Vagina (tissue), 2 donors: ENCODE measurements at places on chromosomes 1 and 21.
A peak's percentile ranks its signal among the peaks of the same experiment; 100 is the strongest.

GRCh38 chr1:151447696-151448095 lies 11.6 kb downstream of the POGZ start:
- no peak for DNase-seq

GRCh38 chr21:37871121-37871862 lies 45.0 kb downstream of the KCNJ6 start:
- DNase-seq: no peak

DNA sequence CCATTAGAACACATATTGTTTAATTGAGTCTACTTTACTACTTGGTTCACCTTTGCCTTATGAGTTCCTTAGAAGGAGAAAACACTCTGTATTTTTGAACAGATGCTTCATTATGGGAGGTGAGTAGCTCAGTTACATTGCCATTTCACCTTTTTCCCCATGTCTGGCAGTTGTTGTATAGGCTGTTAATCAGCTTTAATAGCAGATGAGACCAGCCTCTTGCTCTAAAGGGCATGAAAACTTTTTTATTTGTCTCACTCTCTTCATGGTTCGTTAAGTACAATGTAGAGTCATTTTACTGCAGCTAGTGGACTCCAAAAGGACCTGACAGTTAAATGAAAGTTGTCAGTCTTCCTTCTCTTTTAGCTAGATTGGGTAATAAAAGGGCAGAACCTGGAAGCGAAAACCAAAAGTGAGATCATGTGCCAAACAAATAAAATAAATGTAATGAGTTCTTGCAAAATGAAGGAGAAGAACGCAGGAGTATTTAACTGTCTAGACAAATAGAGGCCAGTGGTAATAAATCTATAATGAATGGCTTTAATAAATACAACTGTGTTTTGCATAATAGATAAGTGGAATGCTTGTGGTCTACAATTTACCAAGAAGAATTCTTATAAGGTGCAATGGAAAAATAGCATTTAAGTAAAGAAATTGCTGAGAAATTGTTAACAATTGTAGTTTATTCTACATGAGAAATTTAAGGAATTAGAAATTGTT lies 180.0 kb upstream of the NEGR1 start:
- DNase-seq: no peak

- DNase-seq: no peak
Observed at GRCh38 chr21:39373634-39374033, 24.7 kb upstream of the HMGN1 start.

DNA sequence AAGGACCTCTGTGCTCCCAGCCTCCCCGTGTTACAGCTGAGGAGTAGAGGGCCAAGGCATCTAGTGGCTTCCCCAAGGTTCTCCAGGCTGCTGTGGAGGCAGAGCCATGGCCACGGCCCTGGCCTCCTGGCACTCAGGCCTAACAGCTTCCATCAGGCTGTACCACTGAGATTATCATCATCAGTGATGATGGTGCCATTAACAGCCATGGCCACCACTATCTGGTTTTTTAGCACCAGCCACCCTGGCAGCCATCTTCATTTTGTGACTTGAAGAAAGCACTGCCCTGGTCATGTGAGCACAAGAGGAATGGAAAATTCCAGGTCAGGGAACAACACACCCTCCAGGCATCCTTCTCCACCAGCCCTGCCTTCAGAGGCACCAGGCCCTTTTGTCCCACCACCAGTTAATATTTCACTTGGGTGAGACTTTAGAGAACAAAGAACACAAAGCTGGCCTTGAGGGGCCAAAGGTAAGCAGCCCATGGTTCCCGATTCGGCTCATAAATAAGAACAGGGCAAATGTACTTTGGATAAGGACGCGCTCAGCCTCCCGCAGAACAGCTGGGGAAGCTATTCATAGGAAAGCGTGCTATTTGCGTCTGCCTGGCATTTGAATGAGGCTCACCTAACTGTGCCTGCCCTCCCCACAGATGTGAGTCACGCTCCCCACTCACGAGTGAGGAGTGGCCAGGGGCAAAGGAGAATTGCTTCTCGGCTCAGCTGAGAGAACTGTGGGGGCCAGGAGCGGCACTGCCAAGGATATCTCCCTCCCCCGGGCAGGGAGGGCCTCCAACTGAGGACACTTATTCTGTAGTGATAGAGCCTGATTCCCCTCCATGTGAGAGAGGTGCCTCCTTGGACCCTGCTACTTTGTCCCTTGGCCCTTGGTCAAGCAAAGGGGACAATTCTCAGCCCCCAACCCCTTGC lies 95.6 kb downstream of the CD58 start:
- no peak for DNase-seq

- no peak for DNase-seq
Observed at GRCh38 chr1:65235867-65236805, 73.2 kb upstream of the DNAJC6 start.

DNA sequence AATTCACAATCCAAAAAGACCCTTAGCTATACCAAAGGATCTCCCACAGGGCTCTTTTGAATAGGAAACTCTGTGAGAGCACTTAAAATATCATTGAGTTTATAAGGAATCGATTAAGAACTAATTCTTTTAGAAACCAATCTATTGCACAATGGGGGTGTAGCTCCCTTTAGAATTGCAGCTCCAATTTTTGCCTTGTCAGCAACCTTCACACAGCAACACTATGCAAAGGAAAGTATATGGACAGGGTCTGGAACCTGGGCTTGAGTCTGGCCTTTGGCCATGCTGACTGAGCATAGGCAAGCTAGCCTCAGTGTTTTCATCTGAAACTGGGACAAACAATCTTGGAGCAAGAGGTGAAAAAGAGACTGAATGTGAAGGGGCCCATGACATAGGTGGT lies 17.2 kb upstream of the FAM78B start:
- peak; percentile 11 for DNase-seq

GRCh38 chr1:76266762-76267161 lies 192.2 kb downstream of the ST6GALNAC3 start:
- no peak for DNase-seq

DNA sequence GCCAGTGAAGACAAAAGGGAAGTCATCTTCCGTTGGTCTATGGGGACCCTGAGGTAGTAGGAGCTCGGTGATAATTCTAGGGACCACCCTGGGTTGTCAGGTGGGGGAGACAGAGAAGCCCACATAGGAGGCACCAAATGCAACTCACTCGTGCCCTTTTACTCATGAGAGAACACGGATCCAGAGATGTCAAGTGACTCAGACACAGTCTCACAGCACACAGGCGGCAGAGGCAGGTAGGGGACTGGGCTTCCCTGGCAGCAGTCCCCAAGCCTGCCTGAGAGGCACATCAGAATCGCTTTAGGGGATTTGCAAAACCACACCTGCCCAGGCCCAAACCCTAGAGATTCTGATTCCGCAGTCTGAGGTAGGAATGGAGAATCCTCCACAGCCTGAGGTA lies 31.3 kb upstream of the RUNX3 start:
- no peak for DNase-seq

DNA sequence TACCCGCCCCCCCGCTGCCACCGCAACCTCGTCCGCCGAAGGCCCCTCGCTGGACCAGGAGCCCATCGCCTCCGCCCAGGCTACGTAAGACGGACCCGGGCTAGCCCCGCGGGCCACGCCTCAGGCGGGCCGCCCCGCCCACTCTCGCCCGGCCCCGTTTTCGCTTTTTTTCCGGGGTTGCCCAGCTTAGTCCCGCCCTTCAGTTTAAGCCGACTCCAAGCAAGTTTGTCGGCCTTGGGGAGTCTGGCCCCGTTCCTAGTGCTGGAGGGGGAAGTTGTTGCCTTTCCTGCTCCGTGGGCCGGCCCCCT lies 3.0 kb downstream of the RUSC1 start:
- no peak for DNase-seq

GRCh38 chr1:153642161-153642560 lies 8.3 kb downstream of the CHTOP start:
- no peak for DNase-seq

DNA sequence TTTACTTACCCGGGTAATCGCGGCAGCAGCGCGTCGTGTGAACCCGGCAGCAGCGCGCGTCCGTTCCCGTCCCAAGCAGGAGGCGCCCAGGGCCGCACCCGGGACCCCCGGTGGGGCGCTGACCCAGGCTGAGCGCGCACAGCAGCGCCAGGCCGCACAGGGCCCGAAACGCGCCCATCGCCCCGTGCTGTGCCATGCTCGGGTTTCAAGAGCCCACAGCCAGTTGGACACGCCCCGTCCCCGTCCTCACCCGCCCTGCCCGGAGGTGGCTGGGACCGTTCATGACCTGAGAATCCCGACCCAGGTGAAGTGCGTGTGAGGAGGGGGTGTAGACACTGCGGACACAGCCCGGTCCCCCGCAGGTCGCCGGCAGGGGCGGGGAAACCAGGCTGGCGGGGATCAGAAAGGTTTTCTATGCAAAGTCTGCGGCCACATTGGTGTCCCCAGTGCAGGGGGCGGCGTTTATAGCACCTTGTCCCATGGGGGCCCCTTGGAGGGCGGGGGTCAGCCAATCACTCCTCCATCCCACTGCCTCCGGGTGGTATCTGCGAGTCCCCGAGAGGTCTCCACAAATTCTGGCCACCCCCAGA lies at the start of gene TNFRSF18:
TSS of gene TNFRSF18 (minus strand) at position 217 of the 590 bp plus-strand sequence. CDS start at position 196, 21 bp downstream.
- DNase-seq: no peak

- DNase-seq: no peak
Observed at GRCh38 chr1:48017716-48018115, 20.5 kb upstream of the TRABD2B start.

DNA sequence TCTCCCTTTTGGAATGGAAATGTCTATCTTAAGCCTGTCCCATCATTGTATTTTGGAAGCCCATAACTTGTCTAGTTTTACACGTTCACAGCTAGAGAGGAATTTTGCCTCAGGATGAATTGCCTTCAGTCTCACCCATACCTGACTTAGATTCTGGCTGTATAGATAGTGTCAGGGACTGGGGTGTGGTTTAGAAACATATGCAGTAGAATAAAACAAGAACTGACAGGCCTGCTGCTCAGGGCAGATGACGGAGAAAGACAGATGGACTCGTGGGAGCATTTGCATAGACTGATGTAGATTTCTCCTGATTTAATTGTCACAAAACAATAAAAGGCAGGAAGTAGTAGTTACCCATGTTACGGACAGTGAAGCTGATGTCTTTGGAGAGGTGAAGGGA lies 166.7 kb downstream of the UCK2 start:
- DNase-seq: no peak

GRCh38 chr1:230079199-230080024 lies 12.4 kb downstream of the GALNT2 start:
- no peak for DNase-seq

GRCh38 chr1:21319447-21320407 lies 29.5 kb upstream of the ECE1 start:
- no peak for DNase-seq

GRCh38 chr21:35329940-35330660 lies 281.0 kb upstream of the RUNX1 start:
- DNase-seq: no peak

DNA sequence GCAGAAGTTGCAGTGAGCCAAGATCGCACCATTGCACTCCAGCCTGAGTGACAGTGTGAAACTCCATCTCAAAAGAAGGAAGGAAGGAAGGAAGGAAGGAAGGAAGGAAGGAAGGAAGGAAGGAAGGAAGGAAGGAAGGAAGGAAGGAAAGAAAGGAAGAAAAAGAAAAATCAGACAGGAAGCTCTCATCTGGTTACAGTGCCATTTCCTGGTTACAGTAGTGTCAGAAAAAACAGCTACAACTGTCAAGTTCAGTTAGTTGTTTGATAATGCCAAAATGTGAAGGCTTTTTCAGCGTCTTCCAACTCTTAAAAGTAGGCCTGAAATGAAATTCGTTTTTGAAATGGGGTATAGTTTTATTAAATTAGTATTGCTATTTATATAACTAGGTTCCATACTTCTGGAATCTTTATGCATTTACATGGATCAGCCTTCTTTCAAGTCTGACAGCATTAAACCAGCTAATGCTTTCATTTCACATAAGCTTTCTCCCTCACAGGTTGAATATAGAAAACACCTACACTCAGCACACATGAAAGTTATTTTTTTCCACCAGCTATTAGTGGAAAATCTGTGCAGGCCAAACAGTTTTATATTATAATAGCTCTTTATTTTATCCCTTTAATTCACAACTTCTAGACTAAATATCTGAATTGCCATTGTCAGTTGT lies 21.2 kb downstream of the PTPN22 start:
- no peak for DNase-seq

- no peak for DNase-seq
Observed at GRCh38 chr1:37814252-37814651, 6.2 kb upstream of the YRDC start.

GRCh38 chr1:17568014-17568900 lies 28.8 kb downstream of the ARHGEF10L start:
- DNase-seq: no peak

DNA sequence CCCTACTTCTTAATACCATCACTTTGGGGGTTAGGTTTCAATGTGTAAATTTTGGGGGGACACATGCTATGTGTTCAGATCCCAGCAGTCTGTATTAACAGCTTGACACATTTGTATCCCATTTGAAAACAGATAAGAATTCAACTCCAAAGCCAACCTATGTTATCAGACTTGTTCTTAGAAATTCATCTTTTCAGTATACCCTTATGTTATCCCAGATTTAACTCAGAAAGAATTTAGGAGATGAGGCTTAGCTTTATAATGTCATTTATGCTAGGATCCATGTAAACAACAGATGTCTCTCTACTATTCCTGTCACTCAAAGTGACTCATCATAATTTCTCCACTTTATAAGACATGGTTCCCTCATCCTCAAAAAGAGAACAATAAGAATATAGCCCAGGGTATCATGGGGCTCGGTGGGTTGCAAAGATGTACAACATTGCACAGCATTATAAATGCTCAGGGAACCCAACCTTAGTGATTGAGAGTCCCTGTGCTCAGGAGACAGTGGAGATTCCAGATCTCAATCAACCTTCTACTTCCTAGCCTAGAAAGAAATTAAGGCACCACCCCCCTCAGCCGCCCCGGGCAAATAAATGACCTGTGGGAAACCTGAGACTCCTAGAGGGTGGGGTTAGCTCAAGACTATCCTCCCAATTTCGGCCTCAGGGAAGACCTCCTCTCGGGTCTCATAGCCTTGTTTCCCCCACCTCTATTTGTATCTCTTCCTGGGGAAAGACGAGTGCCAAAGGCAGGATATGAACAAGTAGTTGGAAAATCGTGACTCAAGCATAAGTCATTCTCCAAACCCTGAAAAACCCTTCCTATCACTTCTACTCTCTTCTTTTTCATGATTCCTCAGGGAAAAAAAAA lies 265.1 kb upstream of the CAMK1G start:
- no peak for DNase-seq

GRCh38 chr1:77370583-77371306 lies 88.9 kb downstream of the AK5 start:
- no peak for DNase-seq

DNA sequence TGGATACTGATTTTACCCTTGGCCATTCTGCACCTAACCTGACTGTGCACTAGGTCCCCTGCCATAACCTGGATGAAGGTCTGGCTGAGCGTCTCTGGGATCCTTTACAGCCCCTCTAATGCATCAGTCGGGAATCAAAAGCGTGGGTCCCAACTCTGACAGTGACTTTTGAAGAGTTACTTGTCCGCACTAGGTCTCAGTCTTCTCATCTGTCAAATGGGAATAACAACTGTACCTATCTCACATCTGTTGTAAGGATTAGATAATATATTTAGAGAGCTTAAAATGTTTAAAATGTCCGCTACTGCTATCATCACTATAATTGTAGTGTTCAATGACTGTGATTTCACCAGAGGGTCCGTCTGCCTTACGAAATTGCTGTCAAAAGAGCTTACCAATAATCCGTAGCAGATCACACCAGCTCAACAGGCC lies 746 bp downstream of the TADA1 start:
- no peak for DNase-seq

- no peak for DNase-seq
Observed at GRCh38 chr1:17725084-17725719, 29.9 kb upstream of the ACTL8 start.
